CD4-positive, alpha-beta T cell (primary cell): ENCODE measurements at places on chromosomes 11 and 22. TPM values are rescaled to one million over a fixed set of nuclear protein-coding genes. Genes with fewer than 3 reads are reported as not detected.
A peak's percentile ranks its signal among the peaks of the same experiment; 100 is the strongest.

Gene FXYD2
- total RNA-seq = 2.1 TPM

Gene MS4A4E
- total RNA-seq = not detected

Gene SAA1
- total RNA-seq = not detected

DNA sequence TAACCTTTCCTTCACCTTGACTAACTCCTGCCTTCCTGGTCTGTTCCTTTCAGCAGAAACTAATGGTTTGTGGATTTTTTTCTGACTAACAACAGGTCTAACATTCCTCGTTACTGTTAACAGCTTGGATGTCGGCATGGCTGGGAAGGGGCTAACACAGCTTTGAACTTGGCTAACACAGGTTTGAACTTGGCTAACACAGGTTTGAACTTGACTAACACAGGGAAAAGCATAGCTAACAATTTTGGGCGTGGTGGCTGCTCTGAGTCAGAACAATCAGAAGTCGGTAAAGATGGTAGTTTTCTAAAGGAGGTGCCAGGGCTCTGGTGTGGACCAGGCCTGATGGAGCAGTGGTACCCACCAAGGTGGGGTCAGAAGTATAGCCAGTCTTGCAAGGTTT, 16.1 kb downstream of the MIAT start:
- DNase-seq = peak; percentile 45

GRCh38 chr11:111000400-111001080, 245.0 kb upstream of the POU2AF2 start:
- no peak for DNase-seq

GRCh38 chr11:47483457-47483856, 34.5 kb upstream of the RAPSN start:
- no peak for DNase-seq

Gene PKP3
- 0.60 TPM for total RNA-seq

Gene HEPN1
- total RNA-seq = not detected

GRCh38 chr11:29051935-29052334, 943.7 kb downstream of the METTL15 start:
- DNase-seq = no peak

DNA sequence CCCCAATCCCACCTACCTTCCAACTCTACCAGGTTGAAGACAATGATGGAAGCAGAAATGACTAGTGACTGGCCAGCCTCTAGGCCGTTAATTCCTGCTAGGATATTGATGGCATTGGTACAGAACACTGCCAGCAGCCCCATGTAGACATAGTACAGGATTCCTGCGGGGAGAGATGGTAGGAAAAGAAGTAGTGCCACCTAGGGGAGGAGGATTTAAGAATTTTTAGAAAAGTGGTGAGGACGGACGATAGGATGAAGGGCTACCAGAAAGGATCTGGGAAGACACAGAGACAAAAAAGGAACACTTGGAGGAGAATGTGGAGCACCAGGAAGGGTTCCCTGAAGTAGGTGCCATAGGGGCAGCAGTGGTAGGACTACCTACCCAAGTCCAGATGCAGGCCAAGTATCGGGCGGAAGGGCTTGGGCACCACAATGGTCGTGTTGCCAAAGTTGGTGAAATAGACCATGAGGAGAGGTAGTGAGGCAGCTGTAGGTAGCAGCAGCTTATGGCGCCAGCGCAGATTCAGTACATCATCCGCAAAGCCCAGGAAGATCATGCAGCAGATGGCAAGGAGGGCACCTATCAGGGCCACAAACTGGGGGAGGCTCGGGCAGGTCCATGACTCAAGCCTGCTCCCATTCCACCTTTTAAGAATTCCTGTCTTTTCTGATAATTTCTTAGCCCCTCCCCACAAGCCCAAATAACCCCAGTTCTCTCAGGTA, 1.2 kb downstream of the DPAGT1 start:
- DNase-seq = no peak

GRCh38 chr22:22042009-22042408, 59.4 kb upstream of the TOP3B start:
- DNase-seq = no peak

DNA sequence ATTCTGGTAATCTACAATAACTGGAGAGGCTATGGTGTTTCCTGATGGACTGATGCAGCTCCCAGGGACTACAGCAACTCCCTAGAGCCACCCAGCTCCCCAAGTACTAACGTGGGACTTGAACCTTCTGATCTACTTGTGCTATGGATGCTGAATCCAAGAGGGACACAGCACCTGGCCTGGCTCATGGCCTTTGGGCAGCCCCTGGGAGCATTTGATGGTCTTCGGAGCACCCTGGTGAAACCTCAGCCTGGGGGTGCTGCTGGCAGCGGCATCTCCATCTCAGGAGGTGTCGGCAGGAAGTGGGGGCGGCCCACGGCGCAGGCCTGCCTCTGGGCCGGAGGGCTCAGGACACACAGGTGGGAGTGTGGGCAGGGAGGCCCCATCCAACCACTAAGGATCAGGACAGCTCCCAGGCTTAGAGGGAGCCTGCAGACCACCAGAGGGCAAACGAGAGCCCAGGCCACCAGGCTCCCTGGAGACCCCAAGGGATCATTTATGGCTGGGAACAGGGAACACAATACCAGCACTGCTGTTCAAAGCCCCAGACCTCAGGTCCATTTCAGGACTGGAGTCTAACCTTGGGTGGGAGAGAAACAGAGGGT, 8.7 kb downstream of the EHD1 start:
- DNase-seq = peak; percentile 59

DNA sequence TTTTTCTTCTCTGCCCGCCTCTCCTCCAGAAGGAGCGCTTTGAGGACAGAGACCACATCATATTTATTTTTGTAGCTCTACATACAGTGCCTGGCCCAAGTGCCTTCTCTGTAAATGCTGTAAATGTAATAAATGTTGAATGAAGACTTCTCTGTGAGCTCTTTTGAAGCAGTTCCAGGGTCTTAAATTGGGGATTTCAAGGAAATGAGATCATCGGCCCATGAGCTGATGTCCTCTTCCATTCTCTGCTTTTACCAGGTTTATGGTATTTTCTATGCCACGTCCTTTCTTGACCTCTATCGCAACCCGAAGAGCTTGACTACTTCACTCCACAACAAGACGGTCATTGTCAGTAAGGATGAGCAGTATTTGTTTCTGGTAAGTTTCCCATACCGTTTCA, 165.7 kb upstream of the SORL1-AS1 start:
- no peak for DNase-seq

- DNase-seq = no peak
Observed at GRCh38 chr11:8834379-8834778, 76.6 kb upstream of the AKIP1 start.

DNA sequence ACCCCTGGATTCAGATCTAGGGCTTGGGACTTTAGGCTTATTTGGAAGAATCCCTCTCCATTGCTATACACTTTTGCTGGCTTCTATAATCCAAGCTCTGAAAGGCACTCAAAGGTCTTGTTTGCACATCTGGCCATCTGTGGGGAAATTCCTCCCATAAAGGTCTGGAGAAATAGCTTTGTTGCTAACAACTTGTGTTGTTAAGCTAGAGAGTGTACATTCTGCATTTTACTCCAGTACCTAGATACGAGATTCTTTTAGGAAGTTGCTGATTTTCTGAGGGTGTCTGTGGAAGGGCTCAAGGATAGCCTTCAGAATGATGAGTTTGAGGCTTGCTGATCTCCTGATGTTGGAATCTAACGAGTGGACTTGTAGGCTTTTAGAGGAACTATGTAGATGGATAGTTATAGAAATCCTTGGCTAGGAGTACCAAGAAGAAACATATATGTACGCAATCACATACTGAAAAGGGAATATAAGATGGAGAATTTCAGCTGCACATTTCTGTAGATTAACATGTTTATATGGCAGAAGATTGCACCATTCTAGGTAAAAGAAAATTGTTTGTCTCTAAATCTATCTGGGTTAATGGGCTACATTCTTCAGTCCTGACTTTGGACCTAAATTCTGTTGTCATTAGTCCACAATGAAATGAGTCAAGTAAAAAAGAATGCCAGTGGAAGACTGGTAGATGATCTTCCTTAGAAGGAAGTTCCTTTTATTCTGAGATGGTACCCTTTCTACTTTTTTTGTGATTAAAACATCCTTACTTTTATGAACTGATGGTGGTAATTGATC, 51.0 kb downstream of the UBASH3B start:
- no peak for DNase-seq

GRCh38 chr11:88282747-88283515, 54.6 kb downstream of the CTSC start:
- DNase-seq = no peak

DNA sequence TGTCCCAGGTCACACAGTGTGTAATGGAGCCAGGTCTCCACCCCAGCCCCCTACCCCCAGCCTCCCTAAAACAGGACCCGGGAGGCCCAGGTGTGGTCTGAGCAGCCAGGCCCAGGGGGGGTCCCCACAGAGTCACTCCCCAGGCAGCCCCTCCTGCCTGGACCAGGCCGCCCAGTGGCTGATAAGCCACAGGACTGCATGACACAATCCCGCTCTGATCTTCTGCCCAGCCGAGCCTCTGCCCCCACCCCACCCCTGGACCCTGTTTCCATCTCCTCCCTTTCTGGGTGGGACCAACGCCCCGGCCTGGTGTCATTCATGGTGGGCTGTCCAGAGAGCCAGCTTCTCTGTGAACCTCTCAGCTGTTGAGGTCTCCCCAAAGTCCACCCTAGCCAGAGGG, 7.8 kb upstream of the LIF start:
- no peak for DNase-seq

Gene GAL3ST3
- not detected for total RNA-seq

Gene GDPD4
- not detected for total RNA-seq

Gene A4GALT
- total RNA-seq = not detected
